ENCODE measurements at places on chromosomes 3 and 15. TPM values are rescaled to one million over a fixed set of nuclear protein-coding genes. Genes with fewer than 3 reads are reported as not detected.

Gene ABHD2
- 58.1 TPM for polyA plus RNA-seq

Gene HTR3D
- polyA plus RNA-seq, result not detected

Gene HEG1
- polyA plus RNA-seq, result 15.0 TPM

Gene TM2D3
- 49.5 TPM for polyA plus RNA-seq

Gene CFAP100
- 0.45 TPM for polyA plus RNA-seq

Gene CLDN11
- polyA plus RNA-seq, result 5.0 TPM

Gene CPN2
- polyA plus RNA-seq, result 0.09 TPM

Gene CISH
- polyA plus RNA-seq, result 47.8 TPM

Gene THBS1
- polyA plus RNA-seq, result 34.0 TPM

Gene TGM4
- 0.04 TPM for polyA plus RNA-seq

Gene TPM1
- polyA plus RNA-seq, result 647 TPM

Gene ITPKA
- polyA plus RNA-seq, result 40.7 TPM

Gene FBXO40
- polyA plus RNA-seq, result not detected

Gene CMTM8
- polyA plus RNA-seq, result 20.1 TPM

Gene CCDC174
- polyA plus RNA-seq, result 23.8 TPM

Gene TRH
- 0.16 TPM for polyA plus RNA-seq

Gene TNNC1
- 1.8 TPM for polyA plus RNA-seq

Gene TEX55
- not detected for polyA plus RNA-seq

Gene KBTBD8
- 2.7 TPM for polyA plus RNA-seq

Gene SLC6A11
- polyA plus RNA-seq, result 0.07 TPM

Gene LMOD3
- 0.18 TPM for polyA plus RNA-seq
